Muscle of back (tissue), 13 donors: ENCODE measurements at places on chromosomes 3 and 15.

DNA sequence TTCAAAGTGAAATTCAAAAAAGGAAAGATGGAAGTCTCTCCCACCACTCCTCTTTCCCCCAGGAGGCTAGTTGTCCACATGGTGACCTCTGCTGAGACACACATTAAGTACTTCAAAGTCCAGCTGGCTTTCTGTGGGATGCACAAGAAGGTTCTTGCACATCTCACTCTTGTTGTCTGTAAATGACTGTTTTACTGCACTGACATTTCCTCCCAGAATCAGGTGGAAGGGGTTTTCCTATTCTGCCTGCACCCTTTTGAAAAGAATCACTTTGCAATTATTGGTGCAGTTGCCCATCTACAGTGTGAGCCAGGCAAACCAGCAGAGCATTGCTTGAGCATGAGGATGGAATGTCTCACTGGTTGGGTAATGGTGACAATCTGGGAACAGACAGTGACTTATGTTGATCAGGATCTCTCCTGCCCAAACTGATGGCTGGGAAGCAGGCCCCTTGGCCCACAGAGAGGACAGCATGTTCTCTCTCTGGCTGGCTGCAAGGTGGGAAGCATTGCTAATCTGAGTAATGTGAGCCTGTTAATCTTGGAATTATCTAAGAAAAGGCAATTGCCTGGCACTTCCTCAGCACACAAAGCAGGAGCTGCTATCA, 347.7 kb upstream of the SATB1 start:
- DNase-seq = no peak

DNA sequence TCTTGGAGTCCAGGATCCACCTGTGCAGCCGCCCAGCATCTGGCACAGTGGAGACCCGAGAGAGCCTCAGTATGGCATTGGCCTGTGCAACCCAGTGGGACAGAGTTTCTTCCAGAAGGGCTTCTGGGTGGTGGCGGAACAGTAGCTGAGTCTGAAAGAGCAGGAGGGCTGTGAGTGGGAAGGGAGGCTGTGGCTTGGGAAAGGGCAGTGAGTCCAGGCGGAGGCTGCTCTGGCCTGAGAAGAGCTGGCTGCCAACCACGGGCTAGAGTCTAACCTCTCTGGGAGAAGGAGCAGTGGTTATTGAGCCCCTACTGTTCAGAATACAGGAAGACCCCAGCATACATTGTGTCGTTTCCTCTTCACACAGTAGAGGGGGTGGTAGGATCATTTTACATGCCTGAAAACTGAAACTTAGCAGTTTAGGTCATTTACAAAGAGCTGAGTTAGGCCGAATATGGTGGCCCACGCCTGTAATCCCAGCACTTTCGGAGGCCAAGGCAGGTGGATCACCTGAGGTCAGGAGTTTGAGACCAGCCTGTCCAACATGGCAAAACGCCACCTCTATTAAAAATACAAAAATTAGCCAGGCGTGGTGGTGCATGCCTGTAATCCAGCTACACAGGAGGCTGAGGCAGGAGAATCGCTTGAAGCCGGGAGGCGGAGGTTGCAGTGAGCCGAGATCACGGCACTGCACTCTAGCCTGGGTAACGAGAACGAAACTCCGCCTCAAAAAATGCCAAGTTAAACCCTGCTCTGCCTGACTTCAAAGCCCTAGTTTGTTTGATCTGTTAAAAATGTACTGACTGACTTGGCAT, 3.2 kb downstream of the AEN start:
- peak; percentile 82 for DNase-seq

GRCh38 chr3:128814519-128815317, 64.7 kb upstream of the ACAD9 start:
- DNase-seq = peak; percentile 24

DNA sequence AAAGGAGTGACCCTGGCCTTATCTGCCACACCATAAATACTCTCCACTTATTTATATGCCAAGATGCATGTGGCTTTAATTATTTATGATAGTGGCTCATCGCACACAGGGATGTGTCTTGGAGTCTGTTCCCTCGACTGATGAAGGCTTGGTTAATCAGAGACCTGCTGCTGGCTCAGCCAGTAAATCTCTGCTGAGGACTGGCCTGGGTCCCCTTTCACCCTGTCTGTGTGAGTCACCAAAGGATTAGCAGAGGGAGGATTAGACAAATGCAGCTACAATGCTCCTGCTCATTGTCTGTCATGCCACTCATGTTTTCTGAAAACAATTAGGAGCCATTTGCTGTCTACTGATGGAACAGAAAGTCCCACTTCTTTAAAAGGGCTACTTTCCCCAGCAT, 226.8 kb downstream of the NTRK3 start:
- no peak for DNase-seq

GRCh38 chr3:9912294-9912935, 4.5 kb upstream of the IL17RC start:
- no peak for DNase-seq

- no peak for DNase-seq
These were observed 73.2 kb downstream of the STAG1 start for GRCh38 chr3:136678981-136679380.

GRCh38 chr3:182562274-182562673, 231.0 kb upstream of the ATP11B start:
- no peak for DNase-seq

- no peak for DNase-seq
These were observed 152.5 kb downstream of the FOXP1 start for GRCh38 chr3:71430941-71431552.
